ENCODE measurements at places on chromosomes 7 and 10.

- DNase-seq: peak; percentile 13
Measured at GRCh38 chr10:102738692-102739121, 5.0 kb upstream of the WBP1L start.

DNA sequence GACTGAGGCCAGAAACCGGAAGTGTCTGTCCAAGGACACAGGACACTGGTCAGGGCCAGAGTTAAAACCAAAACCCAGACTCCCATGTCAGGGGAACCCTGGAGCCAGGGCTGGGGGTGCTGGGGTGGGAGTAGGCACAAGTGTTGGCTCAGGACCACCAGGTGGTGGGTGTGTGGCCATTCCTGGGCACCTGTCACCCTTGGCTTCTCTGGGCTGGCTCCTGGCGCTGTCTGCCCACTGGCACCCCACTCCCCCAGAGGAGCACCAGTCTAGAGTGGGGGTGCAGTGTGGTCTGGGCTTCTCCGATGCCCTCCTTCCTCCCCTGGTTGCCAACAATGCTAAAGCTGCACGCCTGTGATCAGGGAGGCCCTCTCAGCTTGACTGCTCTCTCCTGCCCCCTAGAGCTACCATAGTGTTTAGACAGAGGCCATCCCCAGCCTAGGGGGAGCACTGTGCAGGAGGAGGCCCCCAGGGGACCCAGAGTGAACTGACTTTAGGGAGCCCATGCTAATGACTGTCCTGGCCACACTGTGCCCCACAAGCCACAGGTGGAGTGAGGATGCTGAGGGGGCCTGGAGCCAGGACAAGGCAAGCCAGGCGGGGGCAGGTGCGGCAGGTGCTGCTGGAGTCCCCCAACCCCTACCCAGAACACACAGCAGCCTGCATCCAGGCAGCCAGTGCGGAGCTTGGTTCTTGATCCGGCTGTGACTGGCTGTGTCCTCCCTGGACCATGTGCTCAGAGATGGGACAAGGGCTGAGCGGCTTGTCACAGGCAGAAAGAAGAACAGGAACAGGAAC lies 11.0 kb downstream of the RASGEF1A start:
- DNase-seq: no peak

GRCh38 chr10:51876503-51876902 lies 177.1 kb upstream of the CSTF2T start:
- no peak for DNase-seq

- DNase-seq: no peak
Measured at GRCh38 chr7:149723795-149724495, 49.4 kb downstream of the ZNF467 start.

- no peak for DNase-seq
Measured at GRCh38 chr10:44923611-44924010, 12.5 kb downstream of the TMEM72 start.

- no peak for DNase-seq
Measured at GRCh38 chr7:106659166-106659962, 1.6 kb downstream of the CCDC71L start.

GRCh38 chr10:75038335-75038734 lies 73.1 kb upstream of the SAMD8 start:
- no peak for DNase-seq

GRCh38 chr10:91564026-91564425 lies 68.8 kb downstream of the PPP1R3C start:
- no peak for DNase-seq

DNA sequence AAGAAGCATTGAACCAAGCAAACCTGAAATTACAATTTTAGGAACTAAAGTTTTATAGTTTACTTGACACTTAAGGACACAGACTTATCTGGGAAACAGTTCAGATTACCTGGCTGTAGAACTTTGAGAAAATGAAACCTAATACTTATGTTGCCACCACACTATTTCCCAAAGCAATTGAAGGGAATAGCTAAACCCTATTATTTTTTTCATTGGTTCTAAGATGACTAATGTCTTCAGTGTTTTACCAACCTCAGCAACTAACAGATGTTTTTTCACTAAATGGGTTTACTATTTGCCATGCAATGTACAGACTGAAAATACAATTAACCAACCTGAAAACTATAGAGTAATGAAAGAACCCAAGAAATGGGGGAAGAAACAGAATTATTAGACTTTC lies 689.6 kb downstream of the SORCS1 start:
- DNase-seq: no peak

DNA sequence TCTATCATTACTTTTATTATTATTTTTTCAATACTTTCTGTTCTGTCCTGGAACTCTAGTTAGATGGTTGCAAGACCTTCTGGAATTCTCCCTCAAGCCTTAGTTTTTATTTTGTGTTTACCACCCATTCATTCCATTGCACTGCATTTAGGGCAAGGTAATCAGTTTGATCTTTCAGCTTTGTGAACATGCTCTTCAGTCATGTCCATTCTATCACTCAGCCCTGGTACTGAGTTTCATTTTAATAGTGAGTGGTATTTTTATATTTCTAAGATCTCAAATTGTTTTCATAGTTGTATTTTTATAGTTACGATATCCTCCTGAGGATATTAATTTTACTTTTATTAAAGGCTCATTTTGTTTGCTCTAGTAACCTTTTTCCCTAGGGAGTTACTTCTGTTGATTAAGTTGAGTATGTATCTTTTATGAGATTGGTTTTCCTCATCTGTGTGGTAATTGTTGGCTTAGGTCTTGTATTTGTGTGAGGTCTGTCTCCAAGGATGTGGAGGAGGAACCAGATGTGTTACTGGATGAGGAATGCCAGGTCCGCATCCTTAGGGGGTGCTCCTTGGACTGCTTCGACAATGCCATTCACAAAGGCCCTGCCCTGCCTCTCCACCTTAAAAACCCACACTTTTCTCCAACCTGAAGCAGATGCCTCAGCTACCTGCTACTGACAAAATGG lies 46.7 kb upstream of the RAB18 start:
- no peak for DNase-seq

- DNase-seq: peak; percentile 69
Measured at GRCh38 chr7:7251742-7252141, 69.4 kb downstream of the C1GALT1 start.

- no peak for DNase-seq
Measured at GRCh38 chr7:124652237-124652636, 113.4 kb downstream of the GPR37 start.

DNA sequence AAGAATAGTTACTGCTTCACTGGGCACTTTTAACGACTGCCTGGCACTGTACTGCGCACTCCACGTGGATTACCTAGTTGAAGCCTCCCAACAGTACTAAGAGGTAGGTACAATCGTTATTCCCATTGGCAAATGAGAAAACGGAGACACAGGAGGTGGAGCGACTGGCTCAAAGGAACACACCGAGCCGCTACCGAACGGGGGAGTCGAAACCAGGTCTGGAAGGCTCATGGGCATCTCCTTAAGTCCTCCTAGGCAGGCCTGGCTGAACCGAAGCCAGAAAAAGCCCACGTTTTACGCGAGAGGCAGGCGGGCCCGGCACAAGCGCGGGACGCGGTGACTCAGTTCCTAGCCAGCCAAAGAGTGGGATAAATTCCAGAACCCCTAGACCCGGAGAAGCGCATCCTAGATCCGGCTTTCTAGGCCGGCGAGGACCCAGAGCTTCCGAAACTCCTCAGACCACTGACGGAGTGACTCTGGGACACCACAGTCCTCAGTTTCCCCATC lies 472 bp downstream of the PDAP1 start:
- DNase-seq: peak; percentile 41
